ENCODE measurements at places on chromosomes 7 and 10.

DNA sequence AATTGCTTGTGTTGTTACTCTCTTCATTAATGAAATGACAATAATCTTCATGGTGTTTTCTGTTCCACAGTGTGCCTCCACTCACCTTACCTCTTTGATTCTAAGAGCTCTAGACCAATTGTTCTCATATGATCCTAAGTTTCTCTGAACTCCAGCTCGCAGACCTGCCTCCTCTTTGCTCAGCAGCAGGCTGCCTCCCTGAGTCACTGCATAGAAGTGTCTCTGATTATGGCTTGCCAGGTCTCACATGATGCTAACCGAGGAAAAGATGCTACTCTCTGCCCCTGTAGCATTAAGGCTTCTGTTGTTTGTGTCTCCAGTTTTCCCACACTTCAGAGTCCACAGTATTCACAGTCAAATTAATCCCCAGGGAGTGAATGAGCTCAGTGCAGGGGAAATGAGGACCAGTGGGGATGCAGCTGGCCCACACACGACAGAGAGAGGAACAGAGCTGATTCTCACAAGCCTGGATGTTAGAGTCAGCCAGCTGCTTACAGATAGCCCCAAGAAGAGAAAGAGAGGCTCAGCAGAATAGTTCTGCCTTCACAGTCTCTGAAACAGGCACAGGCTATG, 145.9 kb upstream of the EGR2 start:
- peak; percentile 44 for DNase-seq

GRCh38 chr7:11592699-11593098, 239.3 kb downstream of the THSD7A start:
- no peak for DNase-seq

DNA sequence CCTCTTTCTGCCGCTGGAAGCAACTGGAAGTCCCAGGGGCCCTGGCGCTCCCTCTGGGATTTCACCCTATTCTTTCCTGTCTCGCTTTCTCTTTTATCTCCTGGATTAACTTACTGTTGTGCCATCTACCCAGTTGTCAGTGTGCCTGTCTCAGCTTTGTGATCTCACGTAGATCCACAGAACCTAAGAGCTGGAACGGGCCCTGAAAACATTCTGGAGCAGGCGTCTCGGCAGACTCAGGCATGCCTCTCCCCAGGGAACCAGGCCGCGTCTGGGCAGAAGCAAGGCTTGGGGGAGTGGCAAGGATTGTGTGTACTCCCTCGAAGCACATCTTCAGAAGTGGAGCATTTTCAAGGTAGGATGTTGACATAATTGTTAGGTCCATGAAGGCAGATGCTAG, 87.2 kb downstream of the KCNMA1 start:
- DNase-seq = no peak

GRCh38 chr7:115127399-115128021, 205.6 kb downstream of the MDFIC start:
- DNase-seq = no peak

DNA sequence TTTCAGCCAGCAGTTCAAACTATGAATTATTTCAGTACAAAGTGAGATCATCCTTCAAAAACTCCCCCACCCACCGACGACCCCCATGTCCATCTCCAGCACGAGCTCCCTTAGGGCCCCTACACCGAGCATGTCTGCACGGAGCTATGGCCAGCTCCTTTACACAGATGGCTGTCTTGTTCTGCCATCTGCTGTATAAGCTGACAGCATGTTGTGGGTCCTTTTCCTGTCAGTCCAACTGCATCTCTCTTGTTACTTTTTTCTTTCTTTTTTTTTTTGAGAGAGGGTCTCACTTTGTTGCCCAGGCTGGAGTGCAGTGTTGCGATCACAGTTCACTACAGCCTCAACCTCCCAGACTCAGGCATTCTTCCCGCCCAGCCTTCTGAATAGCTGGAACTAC, 21.6 kb downstream of the NPC1L1 start:
- no peak for DNase-seq

- DNase-seq = no peak
Observed at GRCh38 chr10:51789903-51790302, 90.5 kb upstream of the CSTF2T start.

- DNase-seq = no peak
Observed at GRCh38 chr10:8416760-8417159, 362.3 kb downstream of the GATA3 start.
